GM23338 (cell line): ENCODE measurements at places on chromosomes 2 and 18.

DNA sequence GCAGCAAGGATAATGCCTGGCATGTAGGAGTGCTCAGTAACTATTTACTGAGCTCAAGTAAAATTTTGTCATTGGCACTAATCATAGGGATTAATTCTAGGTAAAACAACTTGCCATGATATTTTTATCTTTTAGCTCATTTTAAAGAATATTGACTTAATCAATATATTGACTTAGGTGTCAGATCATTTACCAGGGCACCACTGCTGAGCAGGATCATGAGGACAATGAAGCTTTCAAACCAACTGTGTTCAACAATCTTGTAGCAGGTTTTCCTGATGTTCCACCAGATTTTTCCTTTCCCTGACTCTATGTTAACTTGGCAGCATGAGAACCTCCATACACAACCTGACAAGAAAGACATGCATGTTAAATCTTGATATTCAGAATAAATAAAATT lies 114.5 kb upstream of the SCN1A start:
- no peak for DNase-seq

GRCh38 chr18:54806526-54806925 lies 21.8 kb upstream of the RAB27B start:
- no peak for DNase-seq

DNA sequence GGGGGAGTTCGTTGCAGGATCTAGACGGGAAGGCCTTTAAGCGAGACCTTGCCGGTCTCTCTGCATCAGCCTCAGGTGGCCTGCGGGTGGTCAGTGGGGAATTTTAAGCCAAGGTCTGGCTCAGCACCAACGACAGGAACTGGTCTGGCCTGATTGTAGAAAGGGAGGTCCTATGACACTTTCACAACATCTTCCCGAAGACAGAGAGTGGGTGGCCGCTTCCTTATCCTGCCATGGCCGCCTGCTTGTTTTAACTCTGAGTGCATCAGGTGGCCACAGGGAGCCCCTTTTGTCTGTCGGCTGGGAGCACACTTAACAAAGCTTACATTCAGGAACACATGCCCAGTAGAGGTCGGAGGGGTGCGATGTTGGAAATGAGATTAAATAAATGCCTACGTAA lies 363.7 kb upstream of the MYT1L start:
- DNase-seq: no peak

DNA sequence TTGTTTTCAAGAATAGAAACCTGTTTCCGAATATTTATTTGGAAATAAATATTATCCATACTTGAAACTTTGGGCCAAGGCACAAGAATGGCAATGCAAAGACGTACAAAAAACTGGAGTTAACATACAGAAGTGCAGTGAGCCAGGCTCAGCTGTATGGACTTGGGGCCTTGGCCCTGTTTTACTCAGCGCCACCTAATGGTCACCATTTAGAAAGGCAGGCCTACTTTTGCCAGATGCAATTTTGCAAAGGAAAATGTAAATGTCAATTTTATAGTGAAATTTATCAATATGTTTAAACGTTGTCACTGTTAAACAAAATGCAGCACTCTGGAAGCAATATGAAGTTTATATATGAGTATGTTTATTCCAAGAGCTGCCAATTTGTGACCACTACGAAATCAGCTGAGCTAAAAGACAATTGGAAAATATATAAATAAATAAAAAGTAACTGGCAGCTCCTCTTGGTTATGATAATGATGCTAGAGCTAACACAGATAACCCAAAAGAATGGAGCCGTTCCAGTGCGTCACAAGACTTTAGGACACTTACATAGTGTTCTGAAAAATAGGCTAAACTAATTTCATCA lies 155.0 kb downstream of the ARHGAP15 start:
- DNase-seq: peak; percentile 78

GRCh38 chr2:31107591-31108300 lies 30.5 kb downstream of the GALNT14 start:
- peak; percentile 33 for DNase-seq
